ENCODE measurements at places on chromosomes 4 and X.
A peak's percentile ranks its signal among the peaks of the same experiment; 100 is the strongest.

GRCh38 chrX:136262243-136262642, 11.0 kb upstream of the MAP7D3 start:
- DNase-seq = no peak

DNA sequence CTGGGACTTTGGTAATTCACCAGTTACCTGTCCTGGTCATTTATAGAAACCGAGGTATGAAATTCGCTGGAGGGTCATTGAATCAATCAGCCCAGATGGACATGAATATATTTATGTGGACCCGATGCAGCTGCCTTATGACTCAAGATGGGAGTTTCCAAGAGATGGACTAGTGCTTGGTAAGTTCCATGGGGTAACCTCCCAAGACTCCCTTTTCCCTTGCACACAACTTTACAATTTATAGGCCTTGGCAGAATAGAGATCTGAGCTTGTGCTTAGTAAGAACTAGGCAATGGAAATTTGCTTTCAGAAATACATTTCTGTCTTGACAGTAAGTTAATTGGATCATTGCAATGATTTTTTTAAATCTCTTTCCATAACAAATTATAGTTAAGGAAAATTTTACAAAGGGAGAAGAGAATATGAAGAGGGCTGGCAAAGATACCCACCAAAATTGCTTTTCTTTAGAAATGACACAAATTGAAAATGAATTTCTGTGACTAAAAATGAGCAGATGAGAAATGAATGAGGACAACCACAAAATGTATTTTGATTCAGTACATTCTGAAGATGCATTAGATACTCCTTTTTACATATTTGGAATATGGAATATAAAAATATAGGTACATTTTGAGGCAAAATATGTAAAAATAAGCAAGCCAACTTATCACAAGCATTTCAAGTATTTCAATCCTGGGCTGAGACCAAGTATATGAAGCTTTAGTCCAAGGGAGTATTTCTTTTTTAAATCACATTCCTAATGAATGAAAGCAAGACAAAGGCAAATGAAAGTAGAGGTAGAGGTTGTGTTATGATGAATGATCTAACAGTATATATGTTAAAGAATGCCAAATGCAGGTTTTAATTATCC, 45.9 kb downstream of the PDGFRA start:
- peak; percentile 38 for DNase-seq

DNA sequence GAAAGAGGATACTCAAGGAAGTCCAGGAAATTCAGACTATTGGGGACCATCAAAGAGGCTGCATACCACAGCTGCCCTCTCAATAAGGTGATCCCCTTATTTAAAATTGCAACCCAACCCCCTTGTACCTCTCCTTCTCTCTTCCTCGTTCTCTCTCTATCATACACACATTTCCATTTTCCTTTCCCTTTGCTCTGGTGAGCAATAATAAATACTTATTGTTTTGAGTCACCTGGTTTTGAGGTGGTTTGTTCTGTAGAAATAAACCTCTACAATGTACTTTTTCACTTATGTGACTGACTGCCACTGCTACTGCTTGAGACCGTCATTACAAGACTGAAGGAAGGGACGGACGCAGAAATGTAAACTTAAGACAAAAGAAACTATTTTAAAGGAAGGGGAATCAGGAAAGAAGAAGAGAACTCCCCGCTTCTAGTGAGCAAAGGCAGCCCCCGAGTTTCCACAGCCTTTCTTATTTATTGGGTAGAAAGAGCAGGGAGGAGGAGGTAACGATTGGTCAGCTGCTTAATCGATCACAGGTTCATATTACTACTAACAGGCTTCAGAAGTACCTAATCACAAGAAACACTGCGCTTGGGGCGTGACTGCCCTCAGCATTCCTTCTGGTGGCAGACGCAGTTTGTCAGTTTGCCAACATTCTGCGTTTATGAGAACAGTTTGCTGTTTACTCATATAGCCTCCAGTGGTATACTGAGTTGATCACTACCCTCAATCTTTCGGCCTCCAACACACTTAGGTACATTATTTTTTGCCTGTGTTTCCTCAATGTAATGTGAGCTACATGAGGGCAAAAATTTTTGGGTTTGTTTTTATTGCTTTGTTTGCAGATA, 16.9 kb upstream of the TMEM165 start:
- DNase-seq = peak; percentile 77

DNA sequence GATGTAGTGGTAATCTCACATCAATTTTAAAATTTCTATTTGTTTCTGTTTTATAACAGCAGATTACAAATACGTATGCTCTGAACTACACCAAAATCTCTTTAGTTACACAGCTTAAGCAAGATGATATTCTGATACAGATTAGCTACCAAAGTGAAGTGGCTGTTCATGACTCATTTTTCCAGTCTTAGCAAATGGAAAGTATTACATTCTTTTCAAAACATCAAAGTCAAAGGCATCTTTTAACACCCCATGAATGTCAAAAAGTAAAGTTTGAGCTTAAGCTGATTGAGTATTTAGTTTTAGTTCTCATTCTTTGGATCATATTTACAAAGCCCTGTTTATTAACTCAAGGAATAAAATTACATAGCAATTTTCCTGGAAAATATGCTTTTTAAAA, 6.6 kb upstream of the HPGDS start:
- no peak for DNase-seq

DNA sequence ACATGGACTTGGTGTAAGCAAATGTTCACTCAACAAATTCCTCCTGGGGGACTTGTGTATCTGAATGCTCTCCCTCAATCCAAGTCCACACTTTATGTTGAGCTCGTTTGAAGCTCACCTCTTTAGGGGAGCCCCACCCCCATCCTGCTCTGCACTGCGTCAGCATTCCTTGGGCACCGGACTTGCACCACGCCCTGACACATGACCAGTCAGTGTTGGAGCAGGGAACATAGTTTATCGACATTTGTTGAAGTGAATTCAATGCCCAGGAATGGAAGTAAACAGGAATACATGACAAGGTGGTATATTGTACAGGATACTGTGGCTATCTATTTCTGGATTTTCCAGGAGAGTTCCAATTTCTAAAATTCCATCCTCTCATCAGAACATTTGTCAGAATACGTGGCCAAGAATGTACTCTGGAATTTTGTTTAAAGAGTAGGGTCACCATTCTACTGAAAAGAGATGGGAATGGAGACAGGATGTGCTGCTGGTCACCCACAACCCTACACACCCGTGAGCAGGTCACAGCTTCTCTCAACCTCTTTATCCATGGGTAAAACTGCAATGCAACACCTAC, 60.0 kb upstream of the LNX1 start:
- DNase-seq = no peak

DNA sequence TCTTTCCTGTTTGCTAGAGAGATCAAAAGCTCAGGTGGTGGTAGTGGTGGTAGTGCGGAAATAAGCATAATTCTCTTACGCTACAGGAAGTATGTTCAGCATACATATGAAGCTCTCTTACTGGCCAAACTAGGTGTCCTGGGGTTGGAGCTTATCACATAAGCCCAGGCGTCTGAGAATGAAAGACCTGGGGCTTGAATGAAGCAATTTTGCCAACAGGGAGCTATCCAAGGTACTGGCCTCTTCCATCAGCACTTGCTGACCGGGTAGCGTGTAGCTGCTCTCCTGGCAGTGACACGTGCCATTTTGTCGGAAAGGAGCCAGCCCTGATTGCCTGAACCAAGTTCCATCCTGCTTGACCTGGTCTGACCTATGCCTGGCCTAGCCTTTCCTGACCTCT, 65.9 kb upstream of the HPF1 start:
- peak; percentile 71 for DNase-seq

GRCh38 chrX:142978130-142978684, 47.5 kb upstream of the SPANXN4 start:
- DNase-seq = no peak

GRCh38 chrX:24023972-24024669, 2.9 kb downstream of the KLHL15 start:
- DNase-seq = peak; percentile 39
